ENCODE measurements at places on chromosomes 6 and 20.

DNA sequence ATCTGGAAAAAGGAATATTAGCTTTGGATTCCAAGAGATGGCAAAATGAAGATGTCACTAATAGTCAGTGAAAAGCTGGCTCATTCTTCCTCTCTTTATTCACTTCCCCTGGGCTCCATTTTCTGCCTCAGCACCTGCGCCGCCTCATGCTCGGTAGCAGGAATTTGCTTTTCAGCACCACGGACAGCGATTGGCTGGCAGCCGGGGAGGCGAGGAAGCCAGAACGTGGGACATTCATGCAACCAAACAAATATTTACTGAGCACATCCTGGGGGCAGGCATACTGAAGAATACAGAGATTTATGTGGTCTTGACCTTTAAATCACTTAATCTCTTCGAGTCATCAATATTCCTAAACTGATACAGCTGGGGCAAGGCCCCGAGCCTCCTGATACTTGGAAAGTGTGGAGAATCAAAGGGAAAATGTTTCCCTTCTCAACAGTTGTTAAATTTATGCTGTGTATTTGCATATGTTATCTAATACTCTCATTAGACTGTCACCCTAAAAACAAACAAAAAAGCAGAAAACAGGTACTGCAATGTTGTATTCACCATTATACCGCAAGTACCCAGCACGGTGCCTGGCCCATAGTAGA lies 12.1 kb upstream of the PDYN start:
- peak; percentile 49 for DNase-seq

DNA sequence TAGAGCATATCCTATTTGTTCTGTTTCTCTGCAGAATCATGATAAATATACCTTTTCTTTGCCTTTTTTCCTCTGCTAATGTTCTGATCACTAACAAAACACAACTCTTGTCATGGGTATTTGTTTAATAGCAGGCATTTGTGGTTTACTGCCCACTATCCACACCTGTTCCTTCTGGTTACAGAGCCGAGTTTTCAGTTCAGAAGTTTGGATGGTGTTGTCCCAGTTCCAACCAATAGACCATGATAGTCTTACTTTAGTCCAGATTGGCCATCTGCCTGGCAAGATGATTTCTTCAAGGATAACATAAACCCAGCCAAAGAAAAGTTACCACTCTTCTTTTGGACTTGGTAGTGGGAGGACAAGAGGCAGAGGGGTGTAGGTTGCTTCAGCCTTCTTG lies 211.2 kb downstream of the TFAP2A start:
- DNase-seq: no peak

DNA sequence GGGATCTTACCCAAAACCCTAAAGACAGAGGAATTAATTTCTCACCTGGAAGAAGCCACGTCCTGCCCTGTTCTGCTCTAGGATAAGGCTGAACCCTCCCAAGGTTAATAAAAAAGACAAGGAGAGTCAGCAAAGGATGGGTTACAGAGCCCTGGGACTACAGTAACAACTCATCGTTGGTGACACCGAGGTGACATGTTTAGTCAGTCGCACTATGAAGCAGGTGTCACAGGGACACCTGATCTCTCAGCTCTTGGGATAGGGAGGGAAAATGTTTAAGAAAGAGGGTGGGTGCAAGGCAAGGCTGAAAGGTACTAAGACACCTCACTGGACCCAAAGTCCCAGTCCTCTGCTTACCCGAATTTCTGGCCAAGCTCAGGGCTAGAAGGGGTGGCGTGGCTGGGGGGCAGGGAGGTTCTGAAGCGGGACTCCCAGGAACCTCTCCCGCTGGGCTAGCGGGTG lies 562 bp downstream of the MOCS1 start:
- DNase-seq: no peak

- peak; percentile 21 for DNase-seq
Observed at GRCh38 chr20:53157443-53158408, 185.6 kb downstream of the TSHZ2 start.

DNA sequence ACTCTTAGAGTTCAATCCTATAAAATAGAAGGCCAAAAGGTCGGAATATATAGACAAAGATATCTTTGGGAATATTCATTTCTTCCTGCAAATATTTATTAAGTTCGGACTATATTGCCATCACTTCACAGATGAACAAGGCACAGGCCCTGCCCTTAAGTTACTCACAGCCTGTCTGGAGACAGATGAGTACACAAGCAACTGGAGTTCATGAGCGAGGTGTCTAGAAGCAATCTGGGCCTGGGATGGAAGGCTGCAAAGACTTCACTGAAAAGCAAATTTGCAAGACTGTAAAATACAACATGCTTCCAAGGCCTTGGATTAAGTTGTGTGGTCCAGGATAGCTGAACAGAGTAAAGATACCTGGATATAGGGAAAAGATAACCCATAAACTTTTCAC lies 56.7 kb upstream of the CEP85L start:
- no peak for DNase-seq

DNA sequence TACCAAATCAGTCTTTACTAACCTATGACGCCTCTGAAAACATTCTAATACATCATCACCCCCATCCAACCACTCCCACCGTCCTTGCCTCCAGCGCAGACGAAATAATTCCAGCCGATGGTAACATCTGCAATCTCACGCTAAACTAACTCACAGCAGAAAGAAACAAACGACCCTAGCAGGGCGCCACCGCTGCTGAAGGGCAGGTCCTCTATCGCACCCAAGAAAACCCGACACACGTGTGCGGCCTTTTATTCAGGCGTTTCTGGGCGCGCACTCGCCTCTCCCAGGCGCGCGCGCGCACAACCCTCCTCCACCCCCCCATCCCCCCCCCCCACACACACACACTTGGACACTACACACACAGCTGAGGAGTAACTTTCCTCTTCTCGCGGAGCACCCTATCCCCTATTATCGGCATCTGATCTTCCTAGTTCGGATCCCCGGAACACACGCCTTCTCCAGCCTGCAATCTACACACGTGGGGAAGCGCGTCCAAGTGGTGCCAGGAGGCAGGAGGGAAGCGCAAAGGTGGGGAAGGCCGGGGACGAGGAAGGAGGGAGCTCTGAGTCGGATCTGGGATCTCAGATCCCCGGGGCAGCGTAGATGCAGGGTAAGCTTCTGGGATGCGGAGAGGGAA lies 1.4 kb downstream of the GFOD1 start:
- DNase-seq: no peak

- DNase-seq: no peak
Observed at GRCh38 chr20:50561379-50562078, 51.3 kb downstream of the PTPN1 start.

DNA sequence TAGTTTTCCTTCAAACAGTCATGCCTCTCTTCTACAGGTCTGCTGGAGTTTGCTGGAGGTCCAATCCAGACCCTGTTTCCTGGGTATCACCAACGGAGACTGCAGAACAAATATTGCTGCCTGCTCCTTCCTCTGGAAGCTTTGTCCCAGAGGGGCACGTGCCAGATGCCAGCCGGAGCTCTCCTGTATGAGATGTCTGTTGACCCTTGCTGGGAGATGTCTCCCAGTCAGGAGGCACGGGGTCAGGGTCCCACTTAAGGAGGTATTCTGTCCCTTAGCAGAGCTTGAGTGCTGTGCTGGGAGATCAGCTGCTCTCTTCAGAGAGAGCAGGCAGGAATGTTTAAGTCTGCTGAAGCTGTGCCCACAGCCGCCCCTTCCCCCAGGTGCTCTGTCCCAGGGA lies 666.9 kb downstream of the FRK start:
- DNase-seq: no peak

DNA sequence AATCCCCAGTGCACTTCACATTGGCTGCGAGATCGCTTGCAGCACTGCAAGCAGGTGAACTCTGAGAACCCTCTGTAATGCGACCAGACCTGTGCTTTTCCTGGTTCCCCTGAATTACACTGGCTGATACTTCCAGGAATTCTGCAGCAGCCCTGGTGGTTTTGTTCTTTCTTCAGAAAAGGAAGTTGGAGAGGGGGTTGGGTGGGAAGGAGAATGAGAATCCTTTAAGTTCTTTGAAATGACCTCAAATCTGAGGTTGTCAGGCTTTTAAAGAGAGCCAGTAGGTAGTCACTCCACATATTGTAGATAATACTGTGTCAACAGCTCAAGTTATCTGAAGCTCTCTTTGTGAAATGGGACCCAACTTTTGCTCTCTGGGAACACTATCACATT lies 62.4 kb downstream of the GCNT2 start:
- DNase-seq: no peak

DNA sequence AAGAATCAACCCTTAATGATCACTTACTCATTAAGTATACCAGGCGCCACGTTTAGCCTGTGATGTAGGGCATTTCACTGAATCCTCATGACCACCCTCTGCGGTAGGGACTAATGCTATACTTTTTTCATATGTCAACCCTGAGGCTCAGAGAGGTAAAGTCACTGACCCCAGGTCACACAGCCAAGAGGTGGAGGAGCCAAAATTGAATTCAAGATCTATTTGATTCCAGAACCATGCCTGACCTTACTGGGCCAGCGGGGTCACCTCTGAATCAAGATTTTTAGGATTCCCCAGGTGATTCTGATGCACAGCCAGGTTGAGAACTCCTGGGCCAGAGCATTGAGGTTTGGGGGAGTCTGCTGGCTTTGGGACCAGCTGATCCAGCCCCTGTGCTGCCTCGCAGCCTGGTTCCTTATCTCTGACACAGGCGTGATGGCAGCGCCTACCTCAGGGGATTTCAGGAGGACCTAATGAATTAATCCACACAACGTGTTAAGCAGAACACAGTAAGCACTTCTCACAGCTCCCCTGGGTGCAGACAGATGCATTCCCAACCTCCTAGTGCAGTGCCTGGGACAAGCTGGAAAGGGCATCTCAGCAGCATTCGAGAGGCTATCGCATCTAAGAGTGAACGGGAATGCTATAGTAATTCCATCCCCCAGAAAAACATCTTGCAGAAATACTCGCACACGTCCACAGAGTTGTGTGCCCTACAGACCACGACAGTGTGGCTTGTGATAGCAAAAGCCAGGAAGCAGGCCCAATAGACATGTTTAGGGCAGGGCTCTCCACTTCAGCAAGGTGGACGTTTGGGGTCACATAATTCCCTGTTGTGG lies 101.4 kb upstream of the PTPN1 start:
- no peak for DNase-seq

DNA sequence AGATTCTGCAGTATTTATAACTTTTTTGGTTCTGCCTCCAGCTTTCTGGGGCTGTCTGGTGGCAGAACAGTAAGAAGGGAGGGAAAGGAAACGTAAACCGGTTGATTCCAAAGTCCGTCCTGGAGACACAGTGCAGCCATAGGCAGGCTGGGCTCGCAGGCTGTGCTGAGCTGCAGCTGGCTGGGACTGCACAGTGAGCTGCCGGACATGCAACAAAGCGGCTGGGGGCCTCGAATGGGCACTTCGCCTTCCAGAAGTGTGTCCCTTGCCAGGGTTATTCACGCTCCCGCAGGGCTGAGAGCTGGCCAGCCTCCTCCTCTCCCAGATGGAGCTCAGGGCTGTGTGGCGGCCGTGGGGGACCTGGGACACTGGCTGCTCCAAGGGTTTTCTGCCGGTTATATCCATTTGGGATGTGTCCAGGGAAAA lies 78.1 kb upstream of the CD93 start:
- DNase-seq: no peak

DNA sequence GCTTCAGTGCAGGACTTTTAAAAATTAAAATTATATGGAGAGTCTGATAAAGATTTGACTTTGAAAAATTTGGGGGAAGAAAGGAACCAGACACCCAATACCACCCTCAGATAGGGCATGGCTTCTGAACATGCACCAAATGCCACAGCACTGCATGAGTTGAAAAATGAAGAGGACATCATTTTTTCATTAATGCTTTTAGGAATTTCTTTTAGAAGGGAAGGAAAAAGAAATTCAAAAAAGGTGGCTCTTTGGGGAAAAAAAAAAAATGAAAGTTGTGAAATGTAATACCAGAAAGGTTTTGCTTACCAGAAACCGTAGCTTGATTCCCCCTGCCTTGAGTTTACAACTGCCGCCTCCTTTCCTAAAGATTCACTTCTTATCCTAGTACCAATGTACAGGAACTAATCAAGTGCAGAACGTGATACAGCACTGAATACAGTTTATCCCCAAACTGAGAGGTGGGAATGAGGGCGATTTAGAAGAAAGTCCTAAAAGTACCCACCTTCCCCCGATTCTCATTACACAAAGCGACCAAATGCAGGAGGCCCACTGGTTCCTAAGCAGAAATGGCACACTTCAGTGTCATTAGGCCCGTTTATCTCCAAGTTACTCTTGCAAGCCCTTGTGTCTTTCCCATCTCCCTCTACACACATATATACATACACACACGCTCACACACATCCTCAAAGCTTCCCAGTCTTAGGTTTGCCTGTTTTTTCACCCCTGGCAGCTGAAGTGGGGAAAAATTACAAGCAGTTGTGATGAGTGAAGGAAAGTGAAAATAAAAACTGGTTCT lies 2.8 kb downstream of the PPP1R10 start:
- no peak for DNase-seq

DNA sequence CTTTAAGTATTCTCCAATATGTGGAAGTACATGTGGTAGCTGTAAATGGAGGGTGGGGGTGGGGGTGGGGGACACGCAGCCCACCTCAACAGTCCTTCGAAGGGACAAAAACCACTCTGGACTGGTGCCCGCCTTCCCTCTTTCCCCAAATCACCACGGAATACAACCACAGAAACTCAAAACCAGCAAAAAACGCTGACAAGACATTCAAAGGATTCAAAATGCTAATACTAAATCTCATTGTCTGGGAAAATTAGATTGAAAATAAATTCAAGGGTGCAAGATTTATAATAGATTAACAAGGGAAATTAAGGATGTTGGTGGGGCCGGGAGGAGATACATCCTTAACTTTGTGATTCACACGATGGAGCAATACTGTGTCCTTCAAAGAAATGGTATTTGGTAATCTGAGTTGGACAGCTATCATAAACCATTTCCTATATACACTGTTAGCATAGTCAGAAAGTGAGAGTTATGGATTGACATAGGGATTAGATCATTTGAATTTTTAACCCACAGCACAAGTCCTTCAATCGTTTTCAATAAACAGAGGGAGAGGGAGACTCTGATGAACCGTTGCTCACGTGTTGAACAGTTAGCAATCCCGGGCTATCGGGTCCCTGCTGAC lies 766 bp upstream of the TBC1D22B start:
- DNase-seq: no peak

- no peak for DNase-seq
Observed at GRCh38 chr20:15139522-15139921, 802.1 kb upstream of the FLRT3 start.

DNA sequence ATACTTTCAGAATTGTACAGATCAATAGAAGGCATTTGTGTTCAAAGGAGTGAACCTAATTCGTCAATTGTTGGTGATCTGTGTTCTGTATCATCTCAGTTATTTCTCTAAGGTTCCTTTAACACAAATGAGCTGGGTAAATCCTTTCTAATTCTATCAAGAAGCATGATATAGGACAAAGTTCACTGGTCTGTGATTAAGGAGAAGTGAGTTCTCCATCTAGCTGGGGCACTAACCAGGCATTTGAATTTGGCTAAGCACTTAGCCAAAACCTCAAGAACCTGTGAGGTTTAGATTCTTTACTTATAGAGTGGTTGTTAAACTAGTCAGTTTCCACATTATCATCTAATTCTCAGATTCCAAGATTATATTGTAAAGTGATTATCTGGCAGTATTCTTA lies 50.3 kb downstream of the DOP1A start:
- DNase-seq: no peak

GRCh38 chr20:438571-439469 lies 23.5 kb downstream of the TBC1D20 start:
- peak; percentile 43 for DNase-seq

GRCh38 chr20:45649312-45649863 lies 18.3 kb upstream of the WFDC9 start:
- no peak for DNase-seq
